ENCODE measurements at places on chromosomes 5 and 9.

DNA sequence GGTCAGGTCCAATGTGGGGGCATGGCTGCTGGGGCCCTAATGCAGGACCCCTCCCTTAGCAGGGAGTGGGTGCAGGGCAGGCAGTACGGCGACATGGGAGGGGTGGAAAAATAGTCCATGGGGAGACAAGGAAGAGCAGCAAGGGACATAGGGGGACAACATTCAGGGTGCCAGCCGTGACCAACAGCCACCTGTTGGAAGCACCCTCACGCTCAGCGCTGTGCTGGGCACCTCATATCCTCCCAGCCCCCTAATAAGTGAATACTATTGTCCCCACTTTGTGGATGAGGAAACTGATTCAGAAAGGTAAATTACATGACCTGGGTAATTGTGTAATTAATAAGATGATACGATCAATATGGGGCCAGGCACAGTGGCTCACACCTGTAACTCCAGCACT lies 3.0 kb upstream of the FIBCD1 start:
- no peak for DNase-seq

DNA sequence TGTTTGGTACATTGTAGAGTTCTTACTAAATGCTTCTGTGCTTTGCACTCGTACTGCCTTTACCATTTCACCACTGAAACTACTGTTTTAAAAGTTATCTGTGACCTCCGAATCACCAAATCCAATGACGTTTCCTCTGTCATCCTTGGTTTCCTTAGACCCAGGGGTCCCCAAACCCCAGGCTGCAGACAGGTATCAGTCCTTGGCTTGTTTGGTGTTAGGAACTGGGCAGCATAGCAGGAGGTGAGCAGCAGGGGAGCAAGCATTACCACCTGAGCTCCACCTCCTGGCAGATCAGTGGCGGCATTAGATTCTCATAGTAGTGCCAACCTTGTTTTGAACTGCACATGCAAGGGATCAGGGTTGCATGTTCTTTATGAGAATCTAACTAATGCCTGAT lies 26.8 kb upstream of the APC start:
- no peak for DNase-seq

GRCh38 chr5:119943148-119943547 lies 313.8 kb downstream of the FAM170A start:
- peak; percentile 38 for DNase-seq

DNA sequence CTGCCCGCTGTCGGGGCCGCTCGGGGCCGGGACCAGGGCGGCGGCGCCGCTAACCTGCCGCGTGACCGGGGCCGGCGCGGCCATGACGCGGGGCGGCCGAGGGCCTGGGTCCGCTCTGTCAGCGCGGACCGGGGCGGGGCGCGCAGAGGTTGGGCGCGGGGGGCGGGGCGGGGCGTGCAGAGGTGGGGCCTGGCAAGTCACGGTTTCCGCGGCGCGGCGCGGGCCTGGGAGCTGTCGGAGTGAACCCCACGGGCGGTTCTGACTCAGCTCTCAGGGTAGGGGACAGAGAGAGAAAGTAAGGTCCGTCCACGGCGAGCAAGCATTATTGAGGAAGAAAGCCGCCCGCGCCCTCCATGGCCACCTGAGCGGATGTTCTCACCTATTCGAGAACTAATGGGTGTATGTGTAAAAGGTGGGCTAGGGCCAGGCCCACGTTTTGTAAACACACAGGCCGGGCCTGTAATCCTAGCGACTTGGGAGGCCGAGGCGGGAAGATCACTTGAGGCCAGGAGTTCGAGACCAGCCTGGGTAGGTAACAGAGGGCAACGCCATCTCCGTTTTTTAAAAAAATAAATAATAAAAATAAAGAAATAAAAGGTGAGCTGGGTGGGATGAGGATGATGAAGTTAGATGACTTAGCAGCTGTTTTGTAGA lies at the start of gene PRXL2C:
TSS of gene PRXL2C (minus strand) at position 120 of the 654 bp plus-strand sequence. CDS start at position 84, 36 bp downstream.
- peak; percentile 84 for DNase-seq

DNA sequence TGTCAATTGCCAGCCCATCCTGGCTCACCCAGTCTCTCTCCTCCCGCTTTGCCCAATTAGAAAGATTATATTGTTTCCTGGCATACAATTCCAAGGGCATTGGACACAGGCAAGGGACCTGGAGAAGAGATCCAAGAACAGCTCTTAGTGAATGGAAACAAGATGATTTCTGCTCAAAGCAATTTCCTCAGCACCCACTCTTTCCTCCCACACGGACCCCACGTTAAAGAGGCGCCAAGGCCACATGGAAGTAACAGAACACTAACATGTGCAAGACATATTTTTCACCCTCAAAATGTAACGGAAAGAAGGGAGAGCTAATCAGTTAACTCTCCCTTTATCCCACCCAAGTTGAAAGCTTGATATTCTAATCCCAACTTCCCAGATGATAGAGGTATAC lies 111.2 kb downstream of the LHFPL2 start:
- no peak for DNase-seq

DNA sequence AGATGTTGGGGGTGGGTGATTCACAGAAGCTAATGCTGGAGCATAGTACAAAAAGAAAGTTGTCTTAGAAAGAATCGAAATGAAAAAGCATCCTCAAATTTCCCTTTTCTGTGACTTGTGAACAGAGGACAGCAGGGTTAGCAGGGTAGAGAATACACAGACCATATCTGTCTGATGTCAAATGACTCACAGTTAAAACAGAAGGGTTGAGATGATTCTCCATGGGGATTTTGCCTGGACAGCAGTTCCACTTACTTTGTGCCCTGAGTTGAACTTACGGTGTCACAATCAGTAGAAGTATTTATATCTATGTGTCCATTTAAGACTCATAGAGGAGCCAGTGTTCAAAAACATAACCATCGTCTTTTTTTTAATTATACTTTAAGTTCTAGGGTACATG lies 801.6 kb downstream of the KCTD16 start:
- DNase-seq: no peak

DNA sequence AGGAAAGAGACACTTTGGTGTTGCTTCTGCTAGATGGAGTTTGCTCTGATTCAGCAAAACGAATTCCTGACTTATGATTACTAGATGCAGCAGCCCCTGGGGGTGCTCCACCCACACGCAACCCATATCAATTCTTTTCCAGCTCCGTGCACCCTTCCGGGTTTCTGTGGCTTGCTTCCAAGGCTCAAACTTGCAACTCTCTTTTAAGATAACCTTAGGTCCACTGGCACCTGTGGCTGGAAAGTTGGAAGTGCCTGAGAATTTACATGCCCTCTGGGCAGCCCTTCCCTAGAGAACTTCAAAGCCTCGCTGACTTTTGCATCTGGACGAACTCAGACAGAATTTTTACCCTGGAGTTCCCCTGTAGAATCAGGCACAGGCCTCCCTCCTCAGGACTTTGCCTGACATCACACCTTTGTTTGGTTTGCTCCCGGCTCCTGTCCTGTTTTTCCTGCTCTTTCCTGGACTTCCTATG lies 224.9 kb downstream of the SNX18 start:
- DNase-seq: peak; percentile 33

DNA sequence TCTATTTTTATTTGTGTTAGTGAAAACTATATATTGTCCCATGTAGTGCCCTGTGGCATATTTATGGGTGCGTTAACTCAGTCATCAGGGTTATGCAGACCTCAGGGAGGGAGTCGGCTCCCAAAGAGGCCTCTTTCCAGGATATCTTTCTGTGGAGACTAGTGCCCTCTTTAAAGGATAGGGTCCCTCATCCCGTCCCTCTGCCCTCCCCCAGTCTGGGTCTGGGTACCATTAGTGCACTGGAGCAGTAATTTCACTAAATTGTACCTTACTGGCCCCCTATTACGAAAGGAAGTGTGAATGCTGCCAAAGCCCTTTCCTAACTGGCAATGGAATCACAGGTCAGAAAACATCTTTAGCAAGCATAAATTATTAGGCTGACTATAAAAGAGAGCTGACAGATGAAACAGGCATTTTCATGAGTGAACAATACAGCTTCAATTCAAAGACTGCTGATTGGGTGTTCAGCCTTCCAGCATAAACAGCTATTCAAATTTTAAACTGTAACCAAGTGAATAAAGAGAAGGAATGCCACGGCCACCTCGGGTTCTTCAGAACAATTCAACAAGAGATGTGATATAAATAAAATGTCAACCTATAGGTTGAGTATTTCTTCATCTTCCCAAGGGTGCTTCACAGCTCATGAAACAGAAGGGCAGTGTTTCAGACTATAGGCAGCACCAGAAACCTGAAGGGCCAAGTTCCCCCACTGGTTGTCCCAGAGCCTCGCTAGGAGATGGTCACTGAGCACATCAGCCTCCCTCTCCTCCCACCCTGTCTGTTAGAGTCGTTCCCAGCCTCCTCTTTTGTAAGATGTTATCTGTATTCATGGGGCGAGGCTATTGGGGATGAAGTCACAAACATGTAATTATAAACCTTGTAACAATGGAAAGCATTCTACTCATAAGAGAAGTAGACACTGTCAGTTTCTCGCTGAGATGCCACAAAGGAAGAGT lies 318.7 kb downstream of the TMEM161B start:
- DNase-seq: no peak

DNA sequence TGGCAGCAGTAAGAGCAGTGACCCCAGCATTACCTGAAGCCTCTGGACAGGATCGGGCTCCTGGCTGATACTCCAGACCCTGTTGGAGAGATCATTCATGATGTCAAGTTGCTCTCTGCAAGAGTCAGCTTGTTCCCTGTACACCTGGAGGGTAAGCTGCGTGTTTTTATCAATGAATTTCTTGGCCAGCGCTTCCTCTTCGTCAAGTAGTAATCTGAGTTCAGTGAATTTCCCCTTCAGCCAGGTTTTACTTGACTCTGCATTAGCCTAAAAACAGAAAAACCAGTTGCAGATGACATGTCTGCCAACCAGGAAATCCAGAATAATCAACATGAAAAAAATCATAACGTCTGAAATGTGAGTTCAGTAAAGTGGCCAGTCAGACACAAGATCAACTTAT lies 19.1 kb downstream of the TRIM14 start:
- no peak for DNase-seq

DNA sequence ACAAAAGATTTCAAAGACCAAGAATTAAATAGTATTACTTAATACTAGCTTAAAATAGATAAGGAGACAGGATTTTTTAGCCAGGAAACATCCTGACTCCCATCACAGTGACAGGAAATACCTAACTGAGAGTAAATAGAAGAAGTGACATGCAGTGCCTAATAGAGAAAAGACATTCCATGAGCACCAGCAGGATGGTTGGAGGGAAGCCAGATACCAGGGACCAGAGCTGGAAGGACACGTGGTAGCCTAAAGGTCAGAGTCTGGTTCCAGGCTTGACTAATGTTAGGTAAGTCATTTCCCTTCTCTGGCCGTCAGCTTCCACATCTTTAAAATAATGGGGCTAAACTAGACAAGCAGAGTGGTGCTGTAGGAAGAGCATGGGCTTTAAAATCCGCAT lies 41.6 kb downstream of the CDK5RAP2 start:
- DNase-seq: no peak

GRCh38 chr9:114697951-114698351 lies 16.0 kb upstream of the TEX48 start:
- no peak for DNase-seq

GRCh38 chr5:33995865-33996264 lies 11.4 kb upstream of the SLC45A2 start:
- DNase-seq: no peak

GRCh38 chr5:98957307-98957706 lies 28.5 kb upstream of the CHD1 start:
- peak; percentile 39 for DNase-seq

DNA sequence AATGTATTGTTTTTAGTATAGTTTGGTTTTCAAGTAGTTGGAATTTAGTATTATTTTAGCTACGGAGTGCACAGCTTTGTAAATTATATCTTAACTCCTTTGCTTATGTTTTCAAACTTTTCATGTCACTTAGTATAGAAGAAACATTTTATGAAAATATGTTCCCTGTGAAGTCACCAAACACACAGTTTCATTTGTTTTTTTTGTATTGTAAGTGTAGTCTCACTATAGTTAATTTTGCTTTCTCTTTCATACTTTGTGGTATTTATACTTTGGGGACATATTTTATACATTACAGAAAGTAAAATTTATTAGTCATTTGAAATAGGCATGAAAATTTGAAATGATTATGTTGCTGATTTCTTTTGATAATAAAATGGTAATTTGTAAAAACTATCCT lies 5.0 kb downstream of the CHSY3 start:
- DNase-seq: no peak

- no peak for DNase-seq
Measured at GRCh38 chr9:124351672-124352468, 63.4 kb downstream of the PSMB7 start.

GRCh38 chr5:180613188-180613813 lies 22.0 kb upstream of the SCGB3A1 start:
- no peak for DNase-seq

- DNase-seq: peak; percentile 55
Measured at GRCh38 chr5:219460-219863, 1.3 kb downstream of the SDHA start.

DNA sequence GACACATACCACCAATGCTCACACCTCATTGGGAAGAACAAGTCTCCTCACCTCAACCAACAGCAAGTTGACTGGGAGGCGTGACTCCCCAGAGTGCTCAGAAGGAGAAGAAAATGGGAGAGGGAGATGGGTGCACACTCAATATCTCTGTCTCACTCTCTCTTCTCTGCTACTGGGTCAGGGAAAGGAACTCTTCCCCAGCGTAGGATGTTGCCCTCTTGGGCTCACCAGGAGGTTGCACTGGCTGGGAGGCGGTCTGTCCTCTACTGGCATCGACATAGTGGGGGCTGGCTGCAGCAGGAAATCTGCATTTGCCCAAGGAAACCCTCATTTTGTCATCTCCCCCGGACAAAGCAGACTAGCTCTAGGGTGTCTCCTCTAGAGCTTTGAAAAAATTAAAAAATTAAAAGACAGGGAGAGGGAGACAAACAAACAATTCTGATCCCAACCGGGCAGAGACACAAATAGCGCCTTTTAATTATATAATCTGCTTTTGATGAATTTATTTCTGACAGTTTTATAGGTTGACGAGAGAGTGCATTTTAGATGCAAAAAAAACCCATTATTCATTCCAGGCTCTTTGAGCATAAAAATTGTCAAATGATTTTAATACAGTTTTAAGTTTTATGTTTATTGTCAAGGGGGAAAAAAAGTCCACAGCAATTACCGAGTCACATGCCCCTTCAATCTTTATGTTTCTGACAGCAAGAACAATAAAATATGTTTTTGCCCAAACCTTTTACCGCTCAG lies 179.3 kb upstream of the MVB12B start:
- DNase-seq: no peak
